ENCODE measurements at places on chromosomes 11 and 22.

GRCh38 chr22:24894998-24895397, 51.5 kb downstream of the LHFPL7 start:
- no peak for DNase-seq

DNA sequence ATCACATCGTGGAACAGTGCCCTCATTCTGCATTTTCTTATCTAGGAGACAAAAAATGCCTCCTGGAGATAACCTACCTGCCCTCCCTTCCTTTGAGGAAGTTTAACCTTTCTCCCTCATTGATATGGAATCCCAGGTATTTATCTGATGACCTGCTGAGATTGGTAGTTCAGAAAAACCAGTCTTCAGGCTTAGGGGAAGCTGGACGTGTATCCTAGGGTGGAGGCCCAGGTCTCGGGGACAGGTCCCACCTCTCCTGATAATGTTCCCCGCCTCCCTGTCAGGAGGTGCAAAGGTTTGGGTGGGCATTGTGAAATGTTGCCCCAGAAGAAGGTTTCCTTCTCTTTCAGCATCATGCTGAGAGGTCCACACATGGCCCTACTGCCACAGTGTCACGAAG, 186.9 kb upstream of the NAV2 start:
- DNase-seq: no peak

GRCh38 chr11:2789331-2789730, 89.5 kb upstream of the KCNQ1OT1 start:
- DNase-seq: no peak

DNA sequence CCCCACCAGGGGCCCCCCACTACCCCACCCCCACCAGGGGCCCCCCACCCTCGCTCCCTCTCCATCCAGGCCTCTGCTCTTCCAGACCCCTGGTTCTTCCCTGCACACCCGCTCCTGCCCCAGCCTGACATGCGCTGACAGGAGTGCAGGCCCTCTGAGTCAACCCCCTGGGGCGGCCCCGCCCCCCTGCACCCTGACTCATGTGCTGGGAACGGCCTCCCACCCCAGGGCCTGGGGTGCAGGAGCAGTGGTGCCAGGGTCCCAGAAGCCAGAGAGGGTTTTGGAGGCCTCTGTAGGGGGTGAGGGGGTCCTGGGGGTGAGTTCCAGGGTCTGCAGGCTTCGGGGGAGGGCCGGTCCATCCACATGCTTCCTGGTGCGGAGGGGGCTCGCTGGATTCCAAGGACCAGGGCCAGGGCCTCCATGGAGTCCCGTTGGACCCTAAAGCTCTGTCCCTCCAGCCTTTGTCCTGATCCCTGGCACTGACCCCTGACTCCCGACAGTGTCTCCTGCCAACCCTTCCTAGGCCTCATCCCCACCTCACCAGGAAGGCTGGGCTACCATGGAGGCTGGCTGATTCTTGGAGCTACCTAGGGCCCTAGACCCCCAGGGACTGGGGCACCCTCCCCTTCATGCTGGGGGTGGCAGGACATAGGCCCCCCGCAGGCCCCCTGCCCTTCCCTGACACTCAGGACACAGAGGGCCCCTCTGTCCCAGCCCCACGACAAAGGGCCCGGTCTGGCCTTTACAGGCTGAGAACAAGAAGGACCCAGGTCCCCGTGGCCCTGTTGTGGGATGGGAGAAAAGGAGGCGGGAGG, 583 bp upstream of the PKP3 start:
- DNase-seq: no peak

GRCh38 chr11:46564459-46564858, 29.4 kb downstream of the AMBRA1 start:
- no peak for DNase-seq

DNA sequence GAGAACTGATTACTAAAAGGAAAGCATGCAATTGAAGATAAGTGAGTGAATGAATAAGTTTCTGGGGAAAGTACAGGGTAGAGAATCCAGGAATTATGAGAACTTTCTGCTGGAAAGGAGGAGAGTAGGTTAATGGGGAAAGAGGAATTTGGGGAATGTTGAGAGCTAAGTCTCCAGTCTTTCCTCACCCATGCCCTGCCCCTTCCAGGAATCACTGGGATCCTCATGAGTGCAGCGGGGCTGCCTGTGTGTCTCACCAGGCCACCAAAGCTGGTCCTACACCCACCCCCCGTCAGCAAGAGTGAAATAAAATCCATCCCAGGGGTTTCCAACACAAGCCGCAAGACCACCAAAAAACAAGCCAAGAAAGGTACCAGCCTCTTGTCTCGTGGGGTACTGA, 17.0 kb downstream of the DTX4 start:
- DNase-seq: no peak

- DNase-seq: no peak
These were observed 58.4 kb downstream of the PPFIBP2 start for GRCh38 chr11:7572001-7572712.

- no peak for DNase-seq
These were observed 85.8 kb downstream of the RTL6 start for GRCh38 chr22:44412136-44412731.

- no peak for DNase-seq
These were observed 27.3 kb downstream of the FAM168A start for GRCh38 chr11:73570415-73571114.

DNA sequence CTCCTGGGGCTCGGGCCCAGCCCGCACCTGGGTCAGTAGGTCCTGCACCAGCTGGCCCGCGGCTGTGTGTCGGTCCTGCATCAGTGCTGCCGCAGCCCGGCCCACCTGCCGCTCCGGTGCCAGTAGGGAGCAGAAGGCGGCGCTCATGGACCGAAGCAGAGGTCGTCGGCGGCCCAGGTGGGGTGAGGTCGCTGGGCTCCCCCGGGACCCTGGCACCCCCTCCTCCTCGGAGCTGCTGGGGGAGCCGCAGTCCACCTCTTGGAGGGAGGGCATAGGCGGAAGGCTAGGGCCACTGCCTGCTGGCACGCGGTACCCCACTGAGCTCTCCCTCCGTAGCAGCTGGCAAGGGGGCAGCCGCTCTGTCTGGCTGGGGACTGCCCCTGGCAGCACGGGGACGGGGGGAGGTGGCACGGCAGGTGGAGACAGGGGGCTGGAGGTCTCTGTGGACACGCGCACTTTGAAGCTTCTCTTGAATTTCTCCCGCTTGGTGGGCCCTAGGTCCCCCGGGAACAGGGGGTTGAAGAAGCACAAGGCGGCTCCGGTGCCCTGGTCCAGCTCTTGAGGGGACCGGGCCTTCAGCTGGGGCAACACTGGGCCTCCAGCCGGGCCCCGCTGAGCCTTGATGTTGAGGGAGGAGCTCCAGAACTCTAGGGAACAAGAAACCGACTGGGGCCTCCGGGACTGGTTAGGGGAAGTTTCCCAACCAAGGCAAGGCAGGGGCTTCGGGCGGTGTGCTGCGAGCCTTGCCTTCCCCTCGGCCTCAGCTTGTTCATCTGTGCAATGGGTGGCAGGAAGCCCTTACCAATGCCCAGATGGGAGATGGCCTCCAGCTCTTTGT, 1.4 kb downstream of the RIN1 start:
- DNase-seq: no peak

GRCh38 chr11:130808541-130808940, 107.7 kb downstream of the SNX19 start:
- no peak for DNase-seq

DNA sequence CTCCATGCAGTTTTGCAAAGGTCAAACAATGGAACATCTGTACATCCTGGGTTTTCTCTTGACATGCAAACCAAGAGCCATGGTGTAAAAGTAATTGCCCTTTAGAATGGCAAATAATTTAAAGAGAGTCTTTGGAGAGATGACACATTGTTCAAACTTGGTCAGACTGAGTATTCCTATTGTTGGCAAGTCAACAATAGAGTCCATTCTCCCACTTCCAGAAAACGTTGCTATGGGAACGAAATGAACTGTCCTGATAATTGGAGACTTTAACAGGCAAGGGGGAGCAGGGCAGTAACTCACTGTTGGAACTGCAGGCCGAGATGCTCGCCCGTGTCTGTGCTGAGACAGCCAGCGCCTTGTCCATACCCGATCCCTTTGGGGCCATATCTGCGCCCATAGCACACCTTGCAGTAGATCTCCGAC, 13.9 kb downstream of the CSRP3 start:
- no peak for DNase-seq

DNA sequence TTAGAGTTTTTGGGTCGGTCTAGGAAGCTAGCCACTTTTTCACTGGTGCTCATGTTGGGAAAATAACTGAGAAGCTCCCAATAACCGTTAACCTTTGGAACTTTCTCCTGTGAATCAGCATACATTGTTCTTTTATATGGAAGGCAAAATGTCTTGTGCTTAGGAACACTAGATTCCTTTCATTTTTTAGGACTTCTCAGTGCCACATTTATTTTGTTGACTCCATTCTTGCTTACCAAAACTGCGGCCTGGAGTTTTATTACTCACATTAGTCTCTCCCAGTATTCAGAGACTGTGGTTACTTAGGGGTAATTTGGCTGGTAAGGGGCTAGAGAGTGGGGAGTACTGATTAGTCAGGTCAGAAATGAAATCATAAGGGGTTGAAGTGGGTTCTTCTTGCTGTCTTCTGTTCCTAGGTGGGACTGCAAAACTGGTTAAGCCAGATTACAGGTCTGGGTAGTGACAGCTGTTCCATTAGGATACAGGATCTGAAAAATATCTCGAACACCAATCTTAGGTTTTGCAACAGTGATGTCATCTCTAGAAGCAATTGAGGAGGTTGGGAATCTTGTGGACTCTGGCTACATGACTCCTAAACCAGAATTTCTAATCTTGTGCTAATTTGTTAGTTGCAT, 631.4 kb upstream of the LUZP2 start:
- no peak for DNase-seq

GRCh38 chr11:69427906-69428880, 53.3 kb upstream of the LINC01488 start:
- no peak for DNase-seq

DNA sequence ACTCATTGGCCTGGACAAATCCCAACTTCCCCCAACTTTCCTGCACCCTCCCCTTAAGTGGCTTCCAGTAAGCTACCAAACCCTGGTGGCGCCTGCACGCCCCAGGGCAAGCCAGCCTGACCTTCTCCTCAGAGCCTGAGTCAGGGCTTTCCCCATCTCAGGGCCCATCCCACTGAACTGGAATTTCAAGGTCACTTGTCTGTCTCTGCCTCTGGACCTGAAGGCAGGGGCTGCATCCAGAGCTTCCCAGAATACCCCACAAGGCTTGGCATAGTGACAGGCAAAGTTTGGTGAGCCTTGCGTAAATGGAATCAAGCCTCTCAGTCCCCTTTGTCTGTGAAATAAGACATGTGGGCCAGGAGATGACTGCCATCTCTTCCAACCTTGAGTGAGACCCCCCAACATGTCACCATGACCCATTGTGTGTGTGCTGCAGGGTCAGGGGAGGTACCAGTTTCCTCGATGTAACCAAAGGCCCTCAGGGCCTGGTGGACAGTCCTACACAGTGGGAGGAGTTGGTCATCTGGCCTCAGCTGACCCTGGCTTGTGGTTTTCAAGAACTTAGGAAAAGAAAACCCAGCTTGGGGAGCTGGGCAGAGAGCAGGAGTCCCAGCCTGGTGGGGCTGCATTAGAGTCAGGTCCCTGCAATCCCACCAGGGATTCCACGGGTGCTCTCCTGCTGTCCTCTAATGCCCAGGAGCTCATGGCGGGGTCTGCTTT, 8.9 kb downstream of the ALX4 start:
- no peak for DNase-seq

- DNase-seq: no peak
These were observed 264.4 kb downstream of the CTTN start for GRCh38 chr11:70662691-70663098.

- no peak for DNase-seq
These were observed 25.5 kb upstream of the PDE3B start for GRCh38 chr11:14618060-14618459.

DNA sequence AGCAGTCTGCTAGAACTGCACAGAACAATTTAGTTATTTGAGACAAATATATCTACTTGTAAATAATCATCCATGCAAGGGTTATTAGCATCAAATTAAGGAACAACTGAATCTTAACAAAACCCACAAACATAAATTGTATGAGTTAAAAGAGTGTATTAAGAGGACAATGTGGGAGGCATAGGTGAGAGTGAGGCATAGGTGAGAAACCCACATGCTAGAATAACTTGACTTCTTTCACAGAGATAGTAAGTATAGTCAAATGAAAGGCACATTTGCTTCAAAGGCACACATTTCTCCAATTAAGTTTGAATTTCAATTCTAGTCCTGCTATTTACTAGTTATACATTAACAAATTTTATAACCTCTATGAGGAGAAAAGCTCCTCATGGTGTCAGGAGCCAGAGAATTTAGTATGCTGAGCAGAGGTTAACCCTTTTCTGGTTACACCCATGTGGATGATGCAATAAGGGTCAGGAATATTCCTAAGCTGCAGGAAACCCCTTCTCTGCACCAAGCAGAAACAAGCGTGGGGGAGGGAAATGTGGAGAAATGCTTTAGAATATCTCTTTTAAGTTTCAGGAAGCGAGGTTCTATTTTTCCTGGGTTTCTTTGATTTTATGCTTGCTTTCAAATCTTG, 264.2 kb downstream of the GRM5 start:
- no peak for DNase-seq

DNA sequence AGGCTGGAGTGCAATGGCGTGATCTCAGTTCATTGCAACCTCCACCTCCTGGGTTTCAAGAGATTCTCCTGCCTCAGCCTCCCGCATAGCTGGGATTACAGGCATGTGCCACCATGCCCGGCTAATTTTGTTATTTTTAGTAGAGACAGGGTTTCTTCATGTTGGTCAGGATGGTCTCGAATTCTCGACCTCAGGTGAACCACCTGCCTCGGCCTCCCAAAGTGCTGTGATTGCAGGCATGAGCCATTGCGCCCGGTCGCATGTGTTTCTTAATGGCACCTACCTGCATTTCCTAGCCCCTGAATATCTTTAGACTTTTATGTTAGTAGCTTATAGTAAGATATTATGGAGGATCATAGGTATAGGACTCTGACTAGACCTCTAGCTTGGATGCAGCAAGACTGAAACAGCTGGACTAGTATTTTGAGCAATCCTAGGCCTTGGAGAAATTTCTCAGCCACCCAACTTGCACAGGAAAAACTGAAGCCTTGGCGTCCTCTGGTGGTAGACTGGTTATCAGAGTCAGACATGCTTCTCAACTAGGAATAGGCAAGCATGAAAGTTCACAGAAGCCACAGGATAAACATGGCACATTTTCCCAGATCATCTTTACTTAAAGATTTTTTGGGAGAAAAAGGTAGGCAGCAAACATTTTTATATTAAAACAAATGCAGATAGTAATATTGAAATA, 22.7 kb upstream of the C1QTNF4 start:
- DNase-seq: no peak

GRCh38 chr11:8282631-8283030, 19.0 kb upstream of the LMO1 start:
- DNase-seq: no peak

DNA sequence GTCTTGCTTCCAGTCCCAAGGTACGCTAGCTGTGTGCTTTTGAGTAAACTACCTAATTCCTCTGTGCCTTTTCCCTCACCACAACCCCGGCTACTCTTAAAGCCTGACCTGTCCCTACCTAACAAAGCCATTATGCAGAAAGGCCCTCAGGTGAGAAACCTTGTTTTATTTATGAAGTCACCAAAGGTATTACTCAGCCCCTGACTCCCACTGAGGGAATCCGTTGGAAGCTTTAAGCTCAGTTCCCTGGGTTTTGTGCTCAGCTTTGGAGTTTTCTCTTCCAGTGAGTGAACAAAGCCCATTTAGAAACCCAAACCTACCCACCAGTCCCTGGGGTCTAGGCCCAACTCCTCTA, 90.9 kb downstream of the APIP start:
- DNase-seq: no peak

- DNase-seq: no peak
These were observed 151.6 kb upstream of the MTMR2 start for GRCh38 chr11:96075532-96075959.

- DNase-seq: no peak
These were observed 101.8 kb downstream of the LUZP2 start for GRCh38 chr11:24598641-24599040.

- peak; percentile 68 for DNase-seq
These were observed 12.7 kb upstream of the IL2RB start for GRCh38 chr22:37162221-37163095.

Measured in activated gamma-delta T cell treated with anti-CD3 and anti-CD28 coated beads, Interleukin-2, amount 50 U/mL, for 16 hours (primary cell).